Activated T-helper 1 cell treated with anti-CD3 and anti-CD28 coated beads, Interleukin-2, amount 50 U/mL, for 16 hours (primary cell): ENCODE measurements at places on chromosomes 1 and 21.

DNA sequence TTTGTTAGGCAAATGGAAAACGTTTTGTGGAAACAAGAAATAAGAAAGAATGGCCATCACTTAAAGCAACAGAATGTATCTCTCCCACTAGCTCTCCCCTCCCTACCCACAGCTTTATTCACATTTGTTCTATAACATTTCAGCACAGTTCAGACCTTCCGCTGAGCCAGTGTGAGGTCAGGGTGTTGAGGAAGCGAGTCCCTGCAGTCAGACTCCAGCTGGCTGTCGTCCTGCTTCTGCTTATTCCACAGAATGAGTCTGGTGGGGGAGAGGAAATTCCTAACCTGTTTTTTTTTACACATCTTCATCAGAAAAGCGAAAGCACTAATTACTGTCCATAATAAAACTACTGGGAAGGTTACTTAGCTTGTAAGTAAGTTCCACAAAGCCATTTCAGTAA lies 39.0 kb downstream of the MRPL39 start:
- DNase-seq = no peak

GRCh38 chr1:23533246-23534023 lies 2.4 kb upstream of the E2F2 start:
- DNase-seq = no peak

- no peak for DNase-seq
Observed at GRCh38 chr1:1157033-1157365, 16.7 kb upstream of the TTLL10 start.

GRCh38 chr21:16588433-16588860 lies 858.7 kb downstream of the USP25 start:
- DNase-seq = no peak

DNA sequence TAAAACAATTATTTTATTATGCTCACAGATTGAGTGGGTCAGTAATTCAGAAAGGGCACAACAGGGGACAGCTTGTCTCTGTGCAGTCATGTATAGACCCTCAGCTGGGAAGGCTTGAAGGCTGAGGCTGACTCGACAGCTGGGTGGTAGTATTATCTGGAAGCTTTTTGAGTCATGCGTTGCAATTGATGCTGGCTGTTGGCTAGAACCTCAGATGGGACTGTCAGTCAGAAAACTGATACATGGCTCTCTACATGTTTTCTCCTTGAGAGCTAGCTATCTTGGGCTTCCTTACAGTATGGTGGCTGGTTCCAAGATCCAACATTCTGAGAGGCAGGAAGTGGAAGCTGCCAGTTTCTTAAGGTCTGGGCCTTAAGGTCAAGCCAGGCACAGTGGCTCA lies 61.5 kb upstream of the SELENON start:
- no peak for DNase-seq

DNA sequence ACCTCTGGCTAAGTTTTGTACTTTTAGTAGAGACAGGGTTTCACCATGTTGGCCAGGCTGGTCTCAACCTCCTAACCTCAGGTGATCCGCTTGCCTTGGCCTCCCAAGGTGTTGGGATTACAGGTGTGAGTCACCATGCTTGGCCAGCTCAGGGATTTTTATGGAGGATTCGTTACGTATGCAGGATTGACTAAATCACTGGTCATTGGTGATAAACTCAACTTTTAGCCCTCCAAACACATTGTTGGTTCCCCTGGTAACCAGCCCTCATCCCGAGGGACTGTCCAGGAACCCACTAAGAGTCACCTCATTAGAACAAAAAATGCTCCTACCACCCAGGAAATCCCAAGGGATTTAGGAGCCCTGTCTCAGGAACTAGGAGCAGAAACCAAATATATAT lies 40.4 kb downstream of the ST3GAL3 start:
- DNase-seq = no peak

GRCh38 chr1:200867018-200867811 lies 5.6 kb upstream of the GPR25 start:
- DNase-seq = no peak

GRCh38 chr1:12134716-12135115 lies 32.1 kb upstream of the TNFRSF1B start:
- no peak for DNase-seq

GRCh38 chr1:3163356-3163755 lies 94.4 kb downstream of the PRDM16 start:
- no peak for DNase-seq

GRCh38 chr1:209219791-209220524 lies 363.6 kb upstream of the CAMK1G start:
- DNase-seq = no peak

DNA sequence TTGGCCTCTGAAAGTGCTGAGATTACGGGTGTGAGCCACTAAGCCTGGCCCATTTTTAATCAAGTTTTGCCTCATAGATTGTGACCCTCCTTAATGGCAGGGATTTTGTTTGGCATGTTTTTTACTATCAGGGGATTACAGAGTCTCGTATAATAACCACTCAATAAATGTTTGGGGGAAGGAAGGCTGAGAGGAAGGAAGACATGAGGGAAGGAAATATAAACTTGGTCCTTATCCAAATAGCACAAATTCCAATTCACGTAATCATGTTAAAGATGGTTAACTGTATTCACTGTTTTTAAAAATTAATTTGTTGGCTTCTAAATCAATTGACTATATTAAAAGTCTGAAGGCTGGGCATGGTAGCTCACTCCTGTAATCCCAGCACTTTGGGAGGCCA lies 30.9 kb upstream of the SERTAD4 start:
- DNase-seq = no peak

- no peak for DNase-seq
Observed at GRCh38 chr1:47241114-47242113, 9.4 kb upstream of the TAL1 start.

DNA sequence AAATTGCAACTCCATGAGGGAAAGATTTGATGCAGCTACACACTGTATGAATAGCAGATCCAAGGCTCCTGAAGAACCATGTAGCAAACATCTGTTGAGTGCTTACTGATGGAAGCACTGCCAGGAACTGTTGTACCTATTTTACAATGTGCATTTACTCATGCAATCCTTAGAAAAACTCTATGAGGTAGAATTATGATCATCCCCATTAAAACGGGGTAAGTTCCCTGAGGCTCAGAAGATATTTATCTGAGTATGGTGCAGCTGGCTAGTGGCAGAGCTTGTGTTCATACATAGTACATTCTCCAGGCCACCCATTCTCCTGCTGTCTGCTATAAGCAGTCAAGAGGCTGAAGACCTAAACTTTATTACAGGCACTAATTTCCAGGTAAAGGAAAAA lies 54.4 kb upstream of the C8B start:
- DNase-seq = no peak

- DNase-seq = no peak
Observed at GRCh38 chr1:202642619-202643291, 67.5 kb downstream of the SYT2 start.

DNA sequence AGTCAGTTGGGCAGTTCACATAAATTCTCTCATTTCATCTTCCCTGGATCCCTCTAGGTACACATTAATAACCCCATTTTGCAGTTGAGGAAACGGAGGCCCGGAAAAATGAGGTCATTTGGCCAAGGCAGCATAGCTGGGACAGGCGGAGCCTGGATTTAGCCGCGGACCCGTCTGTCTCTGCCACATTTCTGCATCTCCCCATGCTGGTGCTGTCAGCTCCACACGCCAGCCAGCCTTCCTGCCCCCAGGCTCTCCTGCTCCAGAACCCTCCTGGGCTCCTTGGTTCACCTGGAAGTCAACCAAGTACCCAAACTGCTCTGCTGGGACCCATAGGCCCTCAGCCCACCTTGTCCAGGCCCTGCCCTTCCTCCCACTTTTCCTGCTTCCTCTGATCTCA lies 7.6 kb downstream of the FOXO6 start:
- no peak for DNase-seq

- DNase-seq = no peak
Observed at GRCh38 chr1:170630977-170631376, 33.0 kb upstream of the PRRX1 start.

DNA sequence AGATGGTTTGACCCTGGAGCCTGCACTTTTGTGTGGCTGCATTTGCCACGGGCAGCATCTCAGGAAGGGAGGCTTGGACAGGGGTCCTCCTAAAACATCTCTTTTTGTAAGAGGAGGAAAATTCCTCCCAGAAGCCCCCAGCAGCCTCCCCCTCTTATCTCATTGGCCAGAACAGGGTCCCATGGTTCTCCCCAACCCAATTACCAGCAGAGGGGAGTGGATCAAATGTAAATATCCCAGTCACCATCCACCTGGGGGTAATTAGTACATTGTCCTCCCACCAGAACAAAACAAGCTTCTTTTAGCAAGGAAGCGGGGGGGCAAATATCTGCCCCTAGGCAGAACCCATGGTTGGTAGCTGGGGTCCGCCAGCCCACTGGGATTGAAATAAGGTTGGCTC lies 44.7 kb upstream of the TENT5B start:
- DNase-seq = no peak

DNA sequence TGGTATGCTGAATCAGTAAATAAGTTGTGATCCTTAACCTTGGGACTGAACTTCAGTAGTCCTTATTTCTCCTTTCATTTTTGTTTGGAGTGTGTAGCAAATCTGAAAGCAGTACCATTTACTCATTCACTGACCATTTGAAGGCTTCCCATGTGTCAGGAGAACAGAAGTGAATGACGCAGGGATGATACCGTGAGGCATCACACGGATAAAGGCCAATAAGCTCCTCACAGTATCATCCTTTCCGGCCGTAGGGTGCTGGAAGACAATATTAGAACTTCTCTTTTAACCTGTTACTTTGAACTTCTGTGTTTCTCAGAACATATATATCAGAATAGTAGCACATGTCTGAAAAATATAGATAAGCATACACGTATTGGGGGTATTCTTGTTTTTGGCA lies 21.3 kb downstream of the BACH1 start:
- no peak for DNase-seq

DNA sequence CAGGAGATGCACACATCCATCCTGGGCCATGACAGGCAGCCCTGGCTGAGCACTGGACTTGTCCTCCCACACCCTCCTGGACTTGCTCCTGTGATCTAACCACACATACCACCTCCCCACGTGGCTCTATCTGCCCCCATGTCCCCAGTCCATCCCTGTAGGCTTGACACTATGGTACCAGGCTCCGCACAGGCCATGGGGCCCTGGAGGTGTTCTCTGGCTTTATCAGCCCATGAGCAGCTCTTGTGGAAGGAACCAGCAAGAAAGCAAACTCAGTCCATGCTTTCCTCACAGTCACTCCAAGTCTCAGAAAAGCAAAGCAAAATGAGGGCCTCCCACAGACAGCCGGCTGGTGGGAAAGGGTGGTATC lies 61.6 kb downstream of the CD46 start:
- no peak for DNase-seq

- DNase-seq = no peak
Observed at GRCh38 chr21:23861911-23862504, 1745.3 kb downstream of the MRPL39 start.
